ENCODE measurements at places on chromosomes 1 and 21. TPM values are rescaled to one million over a fixed set of nuclear protein-coding genes. Genes with fewer than 3 reads are reported as not detected.

GRCh38 chr1:160271025-160271424, 8.7 kb upstream of the DCAF8 start:
- DNase-seq: no peak

DNA sequence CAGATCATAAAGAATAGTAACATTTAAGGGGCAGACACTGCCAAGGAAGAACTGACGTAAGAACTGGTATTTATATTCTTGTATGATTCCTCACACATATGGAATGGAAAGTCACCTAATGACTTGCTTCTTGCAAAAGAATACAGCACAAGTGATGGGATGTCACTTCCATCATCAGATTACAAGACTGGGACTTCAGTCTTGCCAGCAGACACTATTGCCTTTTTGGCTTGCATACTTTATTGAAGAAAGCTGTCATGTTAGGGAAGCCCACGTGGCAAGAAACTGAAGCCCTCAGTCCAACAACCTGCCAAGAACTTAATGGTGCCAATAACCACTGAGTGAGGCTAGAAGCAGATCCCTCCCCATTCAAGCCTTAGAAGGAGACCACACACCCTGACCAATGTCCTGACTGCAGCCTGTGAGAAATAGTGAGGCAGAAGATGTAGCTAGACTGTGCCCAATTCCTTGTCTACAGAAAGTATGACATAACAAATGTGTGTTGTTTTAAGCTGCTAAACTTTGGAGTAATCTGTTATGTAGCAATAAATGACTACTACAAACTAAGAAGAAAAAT, 12.0 kb downstream of the EGLN1 start:
- DNase-seq: no peak

Gene SLC16A1
- total RNA-seq: 20.1 TPM

GRCh38 chr1:230636575-230637148, 5.6 kb upstream of the COG2 start:
- no peak for DNase-seq

Gene PRDX6
- total RNA-seq: 151 TPM
